A673 (cell line): ENCODE measurements at places on chromosomes 3 and 15. TPM values are rescaled to one million over a fixed set of nuclear protein-coding genes. Genes with fewer than 3 reads are reported as not detected.

The CYP1A2 gene
- not detected in 2 replicates for total RNA-seq

The FAIM gene
- 15.0 and 16.1 TPM in 2 replicates for total RNA-seq

The CACNA2D2 gene
- total RNA-seq, result 0.17 and 0.68 TPM in 2 replicates

The WDR93 gene
- total RNA-seq, result not detected in 2 replicates

The PCLAF gene
- 138 TPM in 2 replicates for total RNA-seq

The TICRR gene
- total RNA-seq, result 55.7 and 56.5 TPM in 2 replicates

The TMCO5A gene
- total RNA-seq, result not detected in 2 replicates

The GCSAM gene
- total RNA-seq, result not detected in 2 replicates

The CCDC39 gene
- total RNA-seq, result not detected in 2 replicates

The SLC12A1 gene
- not detected in 2 replicates for total RNA-seq

The SERPINI2 gene
- total RNA-seq, result not detected in 2 replicates

The GPR149 gene
- not detected in 2 replicates for total RNA-seq

The CCDC191 gene
- 1.1 and 3.2 TPM in 2 replicates for total RNA-seq

The TMEM207 gene
- not detected in 2 replicates for total RNA-seq

The SPTSSB gene
- not detected in 2 replicates for total RNA-seq

The LRRC2 gene
- total RNA-seq, result 0.24 and 0.28 TPM in 2 replicates

The ALDH1L1 gene
- 16.9 and 17.1 TPM in 2 replicates for total RNA-seq

The MED12L gene
- 0.71 and 1.1 TPM in 2 replicates for total RNA-seq

The PATL2 gene
- 1.2 and 1.6 TPM in 2 replicates for total RNA-seq

The CD276 gene
- 71.4 and 74.6 TPM in 2 replicates for total RNA-seq

The TRANK1 gene
- 6.3 and 7.3 TPM in 2 replicates for total RNA-seq

The ULK4 gene
- 4.4 and 7.4 TPM in 2 replicates for total RNA-seq

The C3orf20 gene
- total RNA-seq, result 0.17 and 0.28 TPM in 2 replicates

The ANKRD63 gene
- 2.5 TPM in 2 replicates for total RNA-seq

The WDR72 gene
- not detected in 2 replicates for total RNA-seq

The TAGLN3 gene
- total RNA-seq, result 0.37 TPM in 1 of 2 replicates, not detected in the other

The ECE2 gene
- total RNA-seq, result not detected in 2 replicates

The MEGF11 gene
- 0.09 and 0.43 TPM in 2 replicates for total RNA-seq

The IL12A gene
- total RNA-seq, result not detected in 2 replicates

The ANAPC13 gene
- 60.2 and 69.7 TPM in 2 replicates for total RNA-seq

The PRR20G gene
- not detected in 2 replicates for total RNA-seq

The HRG gene
- total RNA-seq, result not detected in 2 replicates

The OR5K2 gene
- not detected in 2 replicates for total RNA-seq

The KCNMB2 gene
- total RNA-seq, result not detected in 2 replicates

The ARNT2 gene
- 1.4 and 2.1 TPM in 2 replicates for total RNA-seq

The ITPKA gene
- total RNA-seq, result 4.3 and 5.6 TPM in 2 replicates

The EAF2 gene
- total RNA-seq, result 12.4 and 13.1 TPM in 2 replicates

The HDC gene
- total RNA-seq, result not detected in 2 replicates

The APOD gene
- 0.50 TPM in 1 of 2 replicates, not detected in the other for total RNA-seq

The FAM81A gene
- not detected in 2 replicates for total RNA-seq
